Activated CD4-positive, alpha-beta T cell treated with anti-CD3 and anti-CD28 coated beads, Interleukin-2, amount 10 ng/mL, durations not matched to agents 24 days and 14 days (primary cell): ENCODE measurements at places on chromosomes 7 and 10. TPM values are rescaled to one million over a fixed set of nuclear protein-coding genes. Genes with fewer than 3 reads are reported as not detected.

DNA sequence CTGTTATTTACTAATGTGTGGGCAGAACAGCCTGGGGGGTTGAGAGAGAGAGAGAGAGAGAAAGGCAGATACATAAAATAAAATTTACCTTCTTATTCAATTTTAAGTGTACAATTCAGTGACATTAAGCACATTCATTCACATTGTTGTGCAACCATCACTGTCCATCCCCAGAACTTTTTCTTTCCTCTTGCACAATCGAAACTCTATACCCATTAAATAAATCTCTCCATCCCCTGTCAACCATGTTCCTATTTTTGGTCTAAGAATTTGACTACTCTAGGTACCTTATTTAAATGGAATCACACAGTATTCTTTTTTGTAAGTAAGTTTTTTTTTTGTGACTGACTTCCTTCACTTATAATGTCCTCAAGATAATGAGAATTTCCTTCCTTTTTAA lies 181.6 kb downstream of the SND1 start:
- no peak overlapping the region for H3K27ac ChIP-seq
- H3K4me3 ChIP-seq: no peak overlapping the region

Gene THSD7A
- not detected in 2 replicates for total RNA-seq

DNA sequence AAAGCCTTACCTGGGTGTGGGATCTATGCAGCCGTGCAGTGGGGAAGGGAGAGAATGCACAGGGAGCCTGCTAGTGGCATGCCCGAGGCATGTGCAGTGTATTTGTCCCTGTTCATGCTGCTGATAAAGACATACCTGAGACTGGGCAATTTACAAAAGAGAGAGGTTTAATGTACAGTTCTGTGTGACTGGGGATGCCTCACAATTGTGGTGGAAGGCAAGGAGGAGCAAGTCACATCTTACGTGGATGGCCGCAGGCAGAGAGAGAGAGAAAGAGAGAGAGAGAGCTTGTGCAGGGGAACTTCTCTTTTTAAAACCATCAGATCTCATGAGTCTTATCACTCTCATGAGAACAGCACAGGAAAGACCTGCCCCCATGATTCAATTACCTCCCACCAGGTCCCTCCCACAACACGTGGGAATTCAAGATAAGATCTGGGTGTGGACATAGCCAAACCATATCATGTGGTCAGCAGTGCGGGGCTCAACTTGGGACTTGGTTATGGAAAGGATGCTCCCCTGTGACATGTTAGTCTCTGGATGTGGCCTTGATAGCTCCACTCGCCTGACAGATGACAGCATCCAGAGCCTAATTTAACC lies 128.9 kb downstream of the DOCK1 start:
- no peak overlapping the region for H3K27ac ChIP-seq
- no peaks in the 10 kb centered on the region for H3K27me3 ChIP-seq
- H3K4me3 ChIP-seq: no peak overlapping the region
- H3K36me3 ChIP-seq: no peaks in the 10 kb centered on the region
- DNase-seq: no peak
- no peaks in the 10 kb centered on the region for H3K4me1 ChIP-seq

- no peaks in the 10 kb centered on the region for H3K36me3 ChIP-seq
- H3K4me3 ChIP-seq: no peak overlapping the region
- no peak overlapping the region for H3K27ac ChIP-seq
- no peak for DNase-seq
Observed at GRCh38 chr7:72286519-72286918, 125.6 kb downstream of the CALN1 start.

Gene MALRD1
- total RNA-seq: not detected in 2 replicates

- DNase-seq: no peak
- H3K4me1 ChIP-seq: no peaks in the 10 kb centered on the region
- H3K27me3 ChIP-seq: no peaks in the 10 kb centered on the region
- no peaks in the 10 kb centered on the region for H3K36me3 ChIP-seq
- no peak overlapping the region for H3K27ac ChIP-seq
Observed at GRCh38 chr7:117185124-117185523, 137.7 kb downstream of the WNT2 start.

DNA sequence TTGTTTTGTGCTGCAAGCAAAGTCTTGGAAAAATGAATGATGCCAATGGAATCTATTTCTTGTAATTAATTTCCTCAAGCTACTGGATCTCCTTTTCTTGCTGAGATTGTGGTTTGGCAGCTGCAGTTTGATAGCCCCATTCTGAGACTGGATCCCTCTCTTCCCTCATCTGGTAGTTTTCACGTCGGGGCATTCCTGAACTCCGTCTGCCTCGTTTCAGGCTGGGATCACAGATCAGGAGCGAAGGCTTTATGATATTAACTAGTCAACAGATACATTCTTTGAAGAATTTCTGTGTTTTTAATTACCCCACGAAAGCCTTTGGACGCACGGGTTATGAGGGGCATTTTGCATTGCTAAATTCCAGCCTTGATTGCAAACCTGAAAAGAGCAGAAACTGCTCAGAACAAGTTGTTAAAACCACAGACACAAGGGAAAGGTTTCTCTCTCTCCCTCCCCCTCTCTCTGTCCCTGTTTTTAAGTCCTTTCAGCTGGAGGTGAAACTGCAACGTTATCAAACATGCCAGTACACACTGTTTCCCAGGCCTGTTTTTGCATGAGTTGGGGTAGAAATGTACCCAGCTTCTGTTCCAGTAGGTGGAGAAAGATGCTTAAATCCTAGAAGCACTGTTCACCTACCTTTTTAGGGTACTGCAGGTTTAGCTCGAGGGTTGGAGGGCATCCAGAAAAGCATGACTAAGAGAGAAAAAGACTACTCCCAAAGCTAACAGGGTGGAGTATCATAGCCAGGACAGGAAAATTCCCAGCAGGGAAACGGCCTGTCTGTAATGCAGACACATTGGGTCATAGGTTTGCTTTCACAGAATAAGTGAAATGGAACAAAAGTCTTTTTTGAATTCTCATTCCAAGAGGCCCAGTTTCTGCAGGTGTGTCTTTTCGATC lies 124.3 kb downstream of the CUX1 start:
- no peaks in the 10 kb centered on the region for H3K27me3 ChIP-seq
- no peak overlapping the region for H3K4me3 ChIP-seq
- H3K27ac ChIP-seq: no peak overlapping the region

DNA sequence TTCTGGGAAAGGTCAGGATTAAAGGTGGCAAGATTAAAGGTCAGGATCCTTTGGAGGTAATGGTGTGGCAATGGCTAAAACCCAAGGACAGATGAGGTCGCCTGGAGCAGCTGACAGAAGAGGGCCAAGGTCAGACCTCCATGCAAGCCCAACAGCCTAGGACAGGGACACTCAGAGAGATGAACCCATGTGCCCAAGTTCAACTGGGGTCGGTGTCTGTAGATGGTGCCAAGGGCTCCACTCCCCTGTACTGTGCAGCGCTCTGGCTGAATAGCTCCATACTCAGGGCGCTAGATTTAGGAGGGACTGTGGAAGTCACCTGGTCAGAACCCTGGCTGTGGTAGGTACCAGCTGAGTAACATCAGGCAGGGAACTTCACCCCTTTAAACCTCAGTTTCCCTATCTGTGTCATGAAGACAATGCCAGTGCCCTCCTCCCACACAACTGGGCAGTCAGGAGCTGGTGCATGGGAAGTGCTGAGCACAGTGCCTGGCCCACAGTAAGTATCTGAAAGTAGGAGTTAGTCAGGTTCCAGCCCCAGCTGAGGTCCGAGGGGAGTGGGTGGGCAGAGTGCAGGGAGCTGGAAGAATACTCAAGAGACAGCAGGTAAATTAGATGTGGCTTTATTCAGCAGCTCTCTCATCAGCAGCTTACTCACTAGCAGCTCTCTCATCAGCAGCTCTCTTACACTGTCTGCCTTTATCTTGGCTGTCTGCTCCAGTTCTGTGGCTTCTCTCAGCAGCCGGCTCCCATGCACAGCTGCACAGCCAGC lies 327.1 kb downstream of the GLRX3 start:
- H3K4me1 ChIP-seq: no peaks in the 10 kb centered on the region
- no peak for DNase-seq
- H3K27ac ChIP-seq: no peak overlapping the region
- no peaks in the 10 kb centered on the region for H3K27me3 ChIP-seq
- H3K4me3 ChIP-seq: no peak overlapping the region
- no peaks in the 10 kb centered on the region for H3K36me3 ChIP-seq

- peaks cover 20% of the 10 kb centered on the region for H3K4me1 ChIP-seq
- DNase-seq: no peak
- H3K4me3 ChIP-seq: no peak overlapping the region
- H3K36me3 ChIP-seq: no peaks in the 10 kb centered on the region
Observed at GRCh38 chr10:46299286-46299535, 12.4 kb downstream of the ANTXRL start.

DNA sequence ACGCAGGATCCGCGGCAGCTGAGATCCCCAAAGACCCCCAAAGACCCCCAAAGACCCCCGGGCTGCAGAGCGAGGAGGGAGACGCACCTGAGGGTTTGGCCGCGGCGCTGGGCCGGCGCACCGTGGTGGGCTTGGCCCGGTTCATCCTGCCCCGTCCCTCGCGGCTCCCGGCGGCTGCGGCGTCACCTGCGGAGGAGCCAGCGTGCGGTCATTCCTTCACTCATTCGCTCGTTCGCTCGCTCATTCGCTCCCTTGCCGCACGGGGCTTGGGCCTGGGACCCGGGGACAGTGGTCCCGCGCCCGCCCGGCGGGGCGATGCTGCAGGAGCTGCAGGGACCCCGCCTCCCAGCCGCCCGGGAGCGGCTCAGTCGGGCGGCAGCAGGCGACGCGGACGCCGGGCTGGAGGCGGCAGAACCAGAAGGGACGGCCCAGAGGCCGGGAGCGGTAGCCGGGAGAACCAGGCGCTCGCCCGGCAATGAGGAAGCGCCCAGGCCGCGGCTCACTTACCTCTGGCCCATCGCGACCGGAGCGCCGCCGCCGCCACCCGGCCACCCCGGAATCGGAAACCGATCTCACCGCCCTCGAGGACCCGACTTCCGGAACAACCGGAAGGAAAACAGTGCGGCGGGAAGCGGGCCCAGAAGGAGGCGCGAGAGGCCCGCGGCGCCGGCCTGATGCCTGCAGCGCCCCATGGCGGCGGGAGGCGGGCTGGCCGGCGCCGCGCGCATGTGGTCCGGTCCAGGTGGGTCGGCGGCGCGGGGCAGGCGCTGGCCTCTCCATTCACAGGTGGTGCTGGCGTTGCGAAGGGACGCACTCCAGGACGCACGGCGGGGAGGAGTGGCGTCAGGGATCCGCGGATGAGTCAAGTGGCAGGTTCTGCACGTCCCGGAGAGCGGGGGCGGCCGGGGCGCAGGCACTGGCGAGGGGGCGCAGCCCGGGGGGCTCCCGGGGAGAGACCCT lies at the start of gene INTS1:
INTS1 (minus strand) TSS at position 574 of the 960 bp plus-strand sequence; CDS start at position 145, 429 bp downstream.
- no peaks in the 10 kb centered on the region for H3K27me3 ChIP-seq
- peaks cover 25% of the 10 kb centered on the region for H3K36me3 ChIP-seq
- peak; percentile 98 for DNase-seq
- H3K4me3 ChIP-seq: peak within 1 kb of the TSS; percentile 92

Gene SEC61G
- 170 and 176 TPM in 2 replicates for total RNA-seq

Gene TCTN3
- total RNA-seq: 42.7 and 44.6 TPM in 2 replicates

DNA sequence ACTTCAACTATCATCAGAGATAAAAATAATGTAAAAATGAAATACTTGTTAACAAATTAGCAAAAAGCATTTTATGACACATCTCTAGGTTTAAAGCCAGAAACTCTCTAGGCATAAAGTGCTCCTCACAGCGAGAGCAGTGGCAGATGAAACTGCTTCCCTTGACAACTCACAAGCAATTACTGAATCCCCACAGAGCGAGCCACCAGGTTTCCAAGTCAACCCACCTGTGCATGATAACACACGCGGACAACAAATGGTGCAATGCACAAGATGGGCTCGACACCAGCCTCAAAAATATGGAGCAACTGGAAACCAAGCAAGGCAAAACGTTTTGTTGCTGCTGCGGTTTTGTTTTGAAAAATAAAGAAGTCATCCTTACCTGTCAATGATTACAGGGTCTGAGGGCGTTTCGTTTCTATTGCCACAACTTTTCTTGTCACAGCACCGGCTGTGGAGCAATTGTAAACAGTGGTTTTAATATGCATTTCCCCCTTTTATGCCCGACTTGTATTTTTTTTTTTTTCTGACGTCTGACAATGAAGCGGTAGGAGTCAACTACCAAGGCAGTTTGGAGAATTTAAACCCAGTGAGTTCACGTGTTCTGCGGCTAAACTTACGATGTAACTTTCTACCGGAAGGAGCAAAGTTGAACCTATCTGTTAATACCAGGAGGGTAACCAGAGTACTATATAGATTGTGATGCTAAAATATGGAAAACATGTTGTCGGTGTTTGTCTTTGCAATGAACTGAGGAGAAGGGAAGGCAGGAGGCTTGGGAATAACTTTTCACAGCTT lies 7.0 kb downstream of the EBF3 start:
- no peak for DNase-seq
- H3K4me3 ChIP-seq: no peak overlapping the region
- peaks cover 7% of the 10 kb centered on the region for H3K4me1 ChIP-seq
- peaks cover 11% of the 10 kb centered on the region for H3K36me3 ChIP-seq
- peaks cover 59% of the 10 kb centered on the region for H3K27me3 ChIP-seq

Gene DDIT4
- total RNA-seq: 260 and 271 TPM in 2 replicates

- no peak overlapping the region for H3K27ac ChIP-seq
- H3K4me1 ChIP-seq: no peaks in the 10 kb centered on the region
- no peak overlapping the region for H3K4me3 ChIP-seq
- H3K27me3 ChIP-seq: no peaks in the 10 kb centered on the region
- no peak for DNase-seq
- H3K36me3 ChIP-seq: no peaks in the 10 kb centered on the region
Observed at GRCh38 chr7:34087892-34088891, 182.9 kb downstream of the BMPER start.

Gene ABCC2
- total RNA-seq: 0.73 and 1.3 TPM in 2 replicates

DNA sequence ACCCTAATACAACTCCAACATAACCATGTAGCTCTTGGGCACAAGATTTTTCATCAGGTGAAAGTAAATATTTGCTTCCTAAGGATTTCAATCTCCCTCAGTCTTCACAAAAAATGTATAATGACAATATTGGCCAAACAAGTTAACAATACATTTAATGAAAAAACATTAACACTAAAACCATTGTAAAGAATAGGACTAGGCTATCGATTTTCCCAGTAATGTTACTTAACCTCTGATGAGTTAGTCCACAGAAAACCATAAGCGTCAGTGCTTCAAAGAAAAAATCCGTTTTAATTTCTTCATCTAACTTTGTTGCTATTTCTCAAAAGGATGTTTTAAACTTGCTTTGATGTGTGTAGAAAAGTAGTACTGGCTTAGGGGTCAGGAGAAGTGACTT lies 1.2 kb downstream of the ZNF33B start:
- peak overlapping the region; percentile 99 for H3K27ac ChIP-seq
- peaks cover 27% of the 10 kb centered on the region for H3K36me3 ChIP-seq
- no peaks in the 10 kb centered on the region for H3K27me3 ChIP-seq
- H3K4me1 ChIP-seq: peaks cover 30% of the 10 kb centered on the region
- H3K4me3 ChIP-seq: peak overlapping the region; percentile 90

Gene PLXNA4
- total RNA-seq: 0.54 and 0.70 TPM in 2 replicates

DNA sequence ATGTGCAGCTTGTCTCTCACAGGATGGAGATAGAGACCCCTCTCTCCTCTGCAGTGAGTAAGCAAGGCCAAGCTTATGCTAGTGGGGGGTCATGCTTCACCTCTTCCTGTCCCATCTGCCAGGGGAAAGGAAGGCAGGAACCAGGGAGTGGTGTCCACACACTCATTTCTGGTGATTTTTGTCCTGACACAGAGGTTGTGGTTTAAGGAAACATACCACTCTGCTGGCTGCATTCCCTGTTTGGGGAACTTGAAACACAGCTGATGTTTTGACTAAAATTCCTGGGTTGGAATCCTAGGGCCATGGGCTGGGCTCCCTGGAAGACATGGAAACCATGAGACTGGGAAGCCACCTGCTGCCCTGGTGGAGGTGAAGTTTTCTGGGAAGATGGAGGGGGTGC lies 21.4 kb downstream of the C10orf120 start:
- DNase-seq: no peak
- no peaks in the 10 kb centered on the region for H3K27me3 ChIP-seq
- no peaks in the 10 kb centered on the region for H3K36me3 ChIP-seq
- H3K4me3 ChIP-seq: no peak overlapping the region
- H3K4me1 ChIP-seq: no peaks in the 10 kb centered on the region
